Gastrocnemius medialis (tissue), 4 donors: ENCODE measurements at places on chromosomes 4 and X.

GRCh38 chrX:137101273-137101990, 67.6 kb upstream of the GPR101 start:
- DNase-seq = no peak

DNA sequence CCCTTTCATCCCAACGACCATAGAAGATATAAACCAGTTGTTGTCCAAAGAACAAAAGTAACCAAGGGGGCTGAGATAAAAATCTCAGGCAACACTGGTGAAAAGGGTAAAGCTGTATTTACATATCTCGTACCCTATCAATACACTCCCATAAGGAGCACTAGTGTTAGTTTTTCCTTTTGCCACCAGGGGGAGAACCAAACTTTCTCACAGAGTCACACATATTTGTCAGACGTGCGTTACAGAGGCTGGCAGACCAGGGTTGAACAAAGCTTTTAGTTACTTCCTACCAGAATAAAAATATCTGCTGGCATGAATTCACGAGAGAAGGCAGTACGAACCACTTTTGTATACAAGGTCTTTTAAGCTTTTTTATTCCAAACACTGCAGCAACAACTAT, 88.3 kb downstream of the AMELX start:
- peak; percentile 19 for DNase-seq

GRCh38 chr4:142648378-142648777, 197.7 kb downstream of the INPP4B start:
- DNase-seq = no peak

- DNase-seq = no peak
These were observed 232.2 kb upstream of the SLIT2 start for GRCh38 chr4:20019310-20020015.

- no peak for DNase-seq
These were observed 27.8 kb downstream of the USP38 start for GRCh38 chr4:143212566-143212965.

DNA sequence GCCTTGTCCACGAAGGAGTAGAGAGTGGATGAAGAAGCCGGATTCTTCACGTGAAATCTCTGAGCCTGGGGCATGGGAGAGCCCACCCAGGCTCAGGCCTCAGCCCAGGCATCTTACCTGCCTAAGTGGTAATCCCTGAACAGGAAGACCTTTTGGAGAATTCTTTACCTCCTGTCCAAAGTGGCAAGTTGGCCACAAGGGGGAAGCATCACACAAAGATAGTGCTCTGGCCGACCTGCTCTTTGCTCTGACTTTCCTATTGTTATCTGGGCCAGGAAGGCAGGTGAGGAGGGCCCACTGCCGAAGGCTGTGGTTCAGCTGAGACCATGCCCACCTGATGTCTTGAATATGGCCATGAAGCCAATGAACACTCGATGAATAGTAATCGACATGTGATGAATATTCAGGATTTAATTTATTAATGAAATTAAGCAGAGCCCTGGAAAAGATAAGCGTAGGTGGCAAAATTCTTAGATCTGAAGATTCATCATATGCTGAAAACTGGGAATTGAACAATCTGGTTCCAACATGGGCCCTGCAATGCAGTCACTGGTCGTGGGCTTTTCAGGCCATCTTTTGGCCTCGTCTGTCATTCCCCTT, 93.8 kb downstream of the PDGFRA start:
- peak; percentile 23 for DNase-seq

GRCh38 chr4:141210168-141210567, 10.5 kb upstream of the ZNF330 start:
- DNase-seq = no peak

- peak; percentile 45 for DNase-seq
These were observed 775 bp downstream of the KCTD8 start for GRCh38 chr4:44447563-44448504.

DNA sequence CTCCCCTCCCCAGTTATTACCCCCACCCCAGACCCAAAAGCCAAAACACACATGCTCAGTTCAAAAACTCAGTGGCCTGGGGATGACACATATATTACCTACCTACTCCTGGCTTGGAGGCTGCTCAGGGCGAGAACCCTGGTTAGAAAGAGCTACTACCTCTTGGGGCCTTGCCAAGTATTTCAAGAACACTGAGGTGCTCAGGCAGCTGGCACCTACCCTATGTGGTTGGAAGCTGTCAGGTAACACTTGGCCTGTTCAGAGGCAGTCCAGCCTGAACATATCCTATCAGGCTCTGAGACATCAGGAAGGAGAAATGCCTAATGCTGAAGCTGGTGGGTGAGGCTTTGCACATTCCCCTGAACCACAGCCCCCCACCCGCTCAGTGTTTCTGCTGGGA, 4.9 kb downstream of the BCAP31 start:
- no peak for DNase-seq

- DNase-seq = no peak
These were observed 1631.9 kb upstream of the PABPC4L start for GRCh38 chr4:135833529-135833928.
